Thoracic aorta (tissue), 2 donors: ENCODE measurements at places on chromosomes 3 and 15.

- DNase-seq, result no peak
These were observed 52.4 kb upstream of the CMTM8 start for GRCh38 chr3:32186097-32186496.

DNA sequence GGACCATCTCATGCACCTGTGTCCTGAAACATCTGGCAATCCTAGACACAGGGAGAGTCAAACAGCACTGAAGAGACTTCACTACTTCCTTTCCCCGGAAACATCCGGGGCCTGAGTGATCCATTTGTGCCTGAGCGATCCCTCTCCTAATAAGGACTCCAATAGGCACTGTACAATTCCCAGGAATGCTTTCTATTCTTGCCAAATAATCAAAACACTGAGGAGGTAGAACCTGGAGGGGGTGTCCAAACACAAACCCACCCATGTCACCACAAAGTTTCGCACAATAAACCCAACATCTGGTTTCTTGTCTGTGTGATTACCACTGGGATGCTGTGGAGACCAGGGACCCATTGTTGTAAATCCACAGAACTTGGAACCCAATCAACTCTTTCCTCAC is 205.0 kb downstream of the OPA1 start:
- no peak for DNase-seq

- DNase-seq, result no peak
These were observed 20.9 kb upstream of the IL1RAP start for GRCh38 chr3:190492966-190493365.

DNA sequence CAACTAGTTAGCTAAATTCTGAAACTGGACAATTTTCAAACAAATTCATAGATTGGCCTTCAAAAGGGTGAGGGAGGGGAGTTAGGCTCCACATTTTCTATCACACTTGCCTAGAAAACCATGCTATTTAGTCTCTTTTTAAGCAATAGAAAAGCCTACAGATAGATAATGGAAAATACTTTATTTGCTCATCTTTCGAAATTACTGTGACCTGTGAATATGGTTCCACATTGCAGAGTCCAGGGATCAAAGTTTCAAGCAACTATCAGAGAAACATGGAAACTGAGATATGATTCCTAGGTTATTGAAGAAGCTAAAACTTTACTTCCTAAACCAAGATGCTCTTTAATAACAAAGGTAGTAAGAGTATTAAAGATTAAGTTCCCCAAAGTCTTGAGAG is 176.6 kb upstream of the NECTIN3 start:
- no peak for DNase-seq
